ENCODE measurements at places on chromosomes 1 and 21. TPM values are rescaled to one million over a fixed set of nuclear protein-coding genes. Genes with fewer than 3 reads are reported as not detected.

The CD2 gene
- total RNA-seq, result 0.49 TPM

The HP1BP3 gene
- 251 TPM for total RNA-seq

The KIF17 gene
- 2.5 TPM for total RNA-seq

DNA sequence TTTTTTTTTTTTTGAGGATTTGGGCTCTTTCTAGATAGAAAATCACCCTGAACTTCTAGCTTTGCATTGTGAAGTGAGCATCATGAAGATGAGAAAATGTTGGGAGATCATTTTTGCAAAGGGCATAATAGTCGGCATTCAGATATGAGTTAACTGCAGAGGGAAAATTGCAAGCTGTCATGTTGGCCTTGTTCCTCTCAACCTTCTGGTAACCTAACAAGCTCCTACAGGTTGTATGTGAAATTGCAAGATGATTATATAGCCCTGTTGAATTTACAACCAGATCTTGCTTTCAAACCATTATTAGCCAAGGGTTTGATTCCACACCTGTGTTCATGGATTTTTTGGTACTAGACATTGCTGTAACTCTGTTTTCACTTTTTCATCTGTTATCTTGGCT is 2.2 kb downstream of the ELOA start:
- no peak for DNase-seq

DNA sequence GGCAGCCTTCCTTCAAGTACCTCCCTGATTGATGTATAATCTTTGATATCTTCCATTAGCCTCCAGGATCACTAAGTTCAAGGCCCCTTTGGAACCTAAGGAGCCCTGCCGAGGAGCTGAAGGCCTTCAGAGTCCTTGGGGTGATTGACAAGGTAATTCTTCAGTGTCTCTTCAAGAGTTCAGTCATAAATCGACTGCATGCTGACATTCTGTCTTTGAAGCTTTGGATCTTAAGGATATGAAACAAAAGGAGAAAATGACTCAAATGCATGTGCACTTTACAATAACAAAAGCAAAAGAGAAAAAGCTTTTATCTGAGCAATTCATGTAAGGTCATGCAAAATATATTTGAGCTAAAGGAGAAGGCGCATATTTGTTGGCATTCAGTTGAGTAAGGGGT is 125.3 kb downstream of the RPS6KC1 start:
- no peak for DNase-seq

GRCh38 chr1:67760030-67760821 is 73.0 kb downstream of the GNG12 start:
- peak; percentile 55 for DNase-seq

DNA sequence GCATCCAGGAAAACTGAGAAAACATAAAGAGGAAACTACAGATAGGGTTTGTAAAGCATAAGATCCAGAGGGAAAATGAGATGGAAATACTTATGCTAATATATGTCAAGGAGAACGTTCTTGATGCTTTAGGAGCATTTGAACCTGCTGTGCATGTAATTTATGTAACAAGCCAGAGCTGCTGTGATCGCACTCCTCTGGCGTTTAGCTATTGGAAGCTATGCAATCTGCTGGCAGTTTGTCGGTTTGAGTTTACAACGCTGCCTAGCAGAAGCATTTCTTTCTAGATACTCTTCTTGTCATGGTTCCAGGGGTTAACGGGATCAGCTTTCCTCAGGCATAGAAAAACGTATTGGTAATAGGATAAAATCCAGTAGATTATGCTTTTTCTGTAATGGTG is 182.7 kb downstream of the KCNH1 start:
- no peak for DNase-seq

DNA sequence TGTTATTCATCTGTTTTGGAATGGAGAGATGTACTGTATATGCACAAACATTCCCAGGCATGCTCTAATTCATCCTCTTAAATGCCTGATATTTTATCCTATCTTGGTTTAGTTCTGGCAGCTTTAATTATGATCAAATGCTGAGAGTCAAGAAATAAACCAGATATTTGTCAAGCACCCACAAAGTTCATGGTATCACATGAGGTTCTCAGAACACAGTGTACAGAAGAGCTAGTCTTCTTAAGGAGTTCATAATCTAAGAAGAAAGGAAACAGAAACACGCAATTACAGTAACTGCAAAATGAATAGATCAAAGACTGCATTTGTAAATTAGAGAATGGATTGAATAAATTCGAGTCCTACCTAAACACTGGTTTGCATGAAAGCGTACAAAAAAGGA is 58.3 kb upstream of the KCNH1 start:
- no peak for DNase-seq

DNA sequence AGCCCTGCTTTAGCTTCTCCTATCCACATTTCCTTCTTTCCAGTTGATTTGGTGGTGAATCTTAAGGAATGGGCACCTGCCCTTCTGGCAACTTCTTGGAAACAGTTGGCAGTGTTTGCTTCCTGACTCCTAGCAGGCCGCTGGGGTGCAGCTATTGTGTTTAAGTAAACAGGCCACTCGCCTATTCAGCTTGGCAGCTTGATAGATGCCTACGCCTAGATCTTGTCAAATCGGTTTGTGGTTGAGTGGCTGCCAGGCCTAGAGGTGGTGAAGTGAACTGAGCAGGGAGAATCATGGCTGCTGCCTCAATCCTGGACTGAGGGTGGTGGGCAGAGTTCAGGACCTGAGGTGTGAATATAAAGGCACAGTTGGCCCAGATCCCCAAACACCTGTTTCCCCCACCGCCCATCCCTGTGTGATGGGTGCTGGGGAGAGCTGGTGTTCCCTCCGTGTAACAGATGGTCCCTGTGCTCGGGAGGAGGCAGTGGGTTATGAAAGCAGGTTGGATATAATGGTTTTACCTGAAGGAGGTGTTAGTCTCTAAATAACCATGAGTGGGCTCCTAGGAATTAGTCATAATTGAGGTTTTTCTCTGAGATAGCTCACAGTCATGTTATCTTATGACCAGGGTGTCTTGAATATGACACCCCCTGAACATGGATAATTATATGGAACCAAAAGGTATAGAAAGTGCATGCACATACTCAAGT is 940 bp upstream of the PLA2G2C start:
- DNase-seq, result no peak

GRCh38 chr1:19964542-19964941 is 14.9 kb downstream of the PLA2G2A start:
- DNase-seq, result no peak

GRCh38 chr21:17697473-17697872 is 84.8 kb upstream of the BTG3 start:
- DNase-seq, result no peak

GRCh38 chr1:156851779-156852417 is 7.0 kb downstream of the INSRR start:
- no peak for DNase-seq

DNA sequence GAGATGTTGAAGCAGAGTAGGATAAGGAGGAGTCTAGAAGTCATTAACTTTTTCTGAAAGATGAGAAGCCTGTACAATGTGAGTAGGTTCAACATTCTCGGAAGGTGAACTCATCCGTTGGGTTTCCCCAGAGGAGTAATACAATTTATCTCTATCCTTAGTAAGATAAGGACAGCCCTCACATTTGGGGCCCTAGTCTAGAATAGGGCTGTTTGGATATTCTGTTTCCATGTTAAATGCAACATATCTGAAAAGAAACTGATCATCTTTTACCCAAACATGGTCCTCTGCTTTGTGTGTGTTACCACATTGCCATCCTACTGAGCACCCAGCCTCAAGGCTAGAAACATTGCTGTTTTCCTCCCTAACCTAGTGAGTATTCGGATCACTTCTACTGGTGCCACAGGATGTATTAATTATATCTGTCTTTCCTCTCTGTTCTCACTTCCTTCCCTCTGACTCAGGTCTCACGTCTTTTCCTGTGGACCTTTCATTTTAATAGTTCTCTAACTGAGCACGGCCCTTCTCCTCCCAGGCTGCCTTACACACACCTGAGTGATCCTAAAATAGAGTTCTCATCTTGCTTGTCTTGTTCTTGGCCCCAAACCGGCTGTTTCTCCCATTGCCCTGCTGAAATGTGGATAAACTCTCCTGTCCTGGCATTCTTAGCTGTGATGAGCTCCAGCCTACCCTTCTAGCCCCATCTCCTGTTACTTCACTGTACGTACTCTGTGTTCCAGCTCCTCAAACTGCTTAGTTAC is 91.7 kb downstream of the CDC14A start:
- no peak for DNase-seq

DNA sequence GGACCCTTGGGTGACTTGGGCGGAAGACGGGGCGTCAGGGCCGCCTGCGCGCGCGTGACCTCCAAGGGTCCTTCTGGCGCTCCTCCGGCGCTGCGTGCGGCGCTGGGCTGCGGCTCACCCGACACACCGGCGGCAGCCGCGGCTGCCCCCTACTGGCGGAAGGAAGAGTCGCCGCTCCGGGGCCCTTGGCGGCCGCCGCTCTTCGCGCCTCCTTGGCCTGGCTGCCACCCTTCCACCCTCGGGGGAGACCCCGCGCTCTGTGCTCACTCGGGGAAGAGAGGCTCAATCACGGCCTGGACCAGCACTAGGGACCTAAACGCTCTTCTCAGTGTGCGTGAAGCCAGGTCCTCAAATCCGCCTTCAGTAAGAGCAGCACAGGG is 89.7 kb downstream of the DMRTA2 start:
- DNase-seq, result no peak

Measured in skin of body (tissue), 3 donors.